ENCODE measurements at places on chromosomes 12 and 14. TPM values are rescaled to one million over a fixed set of nuclear protein-coding genes. Genes with fewer than 3 reads are reported as not detected.

The KNTC1 gene
- total RNA-seq, result 55.8 TPM

The CCDC184 gene
- total RNA-seq, result 1.00 TPM

The RNASE1 gene
- total RNA-seq, result 1.5 TPM

The ADCK1 gene
- 9.7 TPM for total RNA-seq

The MANSC4 gene
- not detected for total RNA-seq

The MYF6 gene
- total RNA-seq, result not detected

The C1S gene
- 5.3 TPM for total RNA-seq

DNA sequence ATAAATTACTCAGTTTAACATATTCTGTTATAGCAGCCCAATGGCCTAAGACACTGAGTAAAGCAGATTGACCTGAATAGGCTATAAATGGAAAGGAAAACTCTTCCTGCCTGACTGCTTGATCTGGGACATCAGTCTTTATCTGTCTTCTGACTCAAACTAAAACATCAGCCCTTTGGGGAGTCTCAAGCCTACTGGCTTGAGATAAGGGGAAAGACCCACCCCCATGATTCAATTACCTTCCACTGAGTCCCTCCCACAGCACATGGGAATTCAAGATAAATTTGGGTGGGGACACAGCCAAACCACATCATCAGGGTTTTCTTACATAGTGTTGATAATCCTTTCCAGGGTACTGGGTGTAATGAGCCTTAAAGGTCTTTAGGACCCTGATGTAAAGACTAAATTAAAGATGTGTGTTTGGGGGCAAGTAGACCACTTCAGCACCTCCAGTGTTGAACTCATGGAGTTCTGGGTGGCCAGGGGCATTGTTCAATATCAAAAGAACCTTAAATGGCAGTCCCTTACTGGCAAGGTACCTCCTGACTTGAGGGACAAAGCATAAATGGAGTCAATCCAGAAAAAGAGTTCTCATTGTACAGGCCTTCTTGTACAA, 67.8 kb downstream of the TSHR start:
- no peaks in the 10 kb centered on the region for H3K4me1 ChIP-seq
- no peak for DNase-seq
- H3K27ac ChIP-seq, result no peak overlapping the region
- no peak overlapping the region for H3K4me3 ChIP-seq
- H3K27me3 ChIP-seq, result no peaks in the 10 kb centered on the region

DNA sequence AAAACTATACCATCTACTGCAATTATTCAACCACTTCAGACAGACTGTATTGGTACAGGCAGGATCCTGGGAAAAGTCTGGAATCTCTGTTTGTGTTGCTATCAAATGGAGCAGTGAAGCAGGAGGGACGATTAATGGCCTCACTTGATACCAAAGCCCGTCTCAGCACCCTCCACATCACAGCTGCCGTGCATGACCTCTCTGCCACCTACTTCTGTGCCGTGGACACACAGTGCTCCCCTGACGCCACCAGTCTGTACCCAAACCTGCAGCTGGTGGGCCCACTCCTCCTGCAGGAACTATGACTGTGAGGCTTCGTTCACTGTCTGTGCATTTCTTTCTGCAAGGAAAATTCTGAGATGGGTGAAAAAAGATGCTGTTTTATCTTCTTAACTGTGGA, 284.7 kb downstream of the DAD1 start:
- H3K4me1 ChIP-seq, result peaks cover 15% of the 10 kb centered on the region
- H3K36me3 ChIP-seq, result no peaks in the 10 kb centered on the region
- H3K27ac ChIP-seq, result no peak overlapping the region
- DNase-seq, result no peak

DNA sequence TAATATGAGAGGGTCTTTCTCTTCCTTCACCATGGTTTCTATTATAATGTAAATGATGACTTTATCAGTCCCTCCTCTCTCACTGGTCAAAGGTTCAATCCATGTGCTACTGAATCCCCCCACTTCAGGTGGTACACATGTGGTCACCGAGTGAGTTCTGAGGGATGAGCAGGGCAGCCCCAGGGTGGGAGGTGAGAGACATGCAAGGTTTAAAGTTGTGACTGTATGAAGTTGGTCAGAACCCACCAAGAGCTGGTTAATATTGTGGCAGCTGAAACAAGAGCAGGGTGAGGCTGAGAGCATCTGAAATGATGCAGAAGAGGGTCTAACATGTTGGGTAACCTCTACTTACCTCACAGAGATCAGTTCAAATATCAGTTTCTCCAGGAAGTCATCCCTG, 444.7 kb upstream of the FBXO33 start:
- H3K36me3 ChIP-seq, result no peaks in the 10 kb centered on the region
- no peak overlapping the region for H3K27ac ChIP-seq
- H3K4me3 ChIP-seq, result no peak overlapping the region
- H3K27me3 ChIP-seq, result no peaks in the 10 kb centered on the region
- no peaks in the 10 kb centered on the region for H3K4me1 ChIP-seq

GRCh38 chr12:18320036-18320617, 58.8 kb downstream of the PIK3C2G start:
- no peaks in the 10 kb centered on the region for H3K36me3 ChIP-seq
- H3K4me3 ChIP-seq, result no peak overlapping the region
- no peaks in the 10 kb centered on the region for H3K27me3 ChIP-seq

DNA sequence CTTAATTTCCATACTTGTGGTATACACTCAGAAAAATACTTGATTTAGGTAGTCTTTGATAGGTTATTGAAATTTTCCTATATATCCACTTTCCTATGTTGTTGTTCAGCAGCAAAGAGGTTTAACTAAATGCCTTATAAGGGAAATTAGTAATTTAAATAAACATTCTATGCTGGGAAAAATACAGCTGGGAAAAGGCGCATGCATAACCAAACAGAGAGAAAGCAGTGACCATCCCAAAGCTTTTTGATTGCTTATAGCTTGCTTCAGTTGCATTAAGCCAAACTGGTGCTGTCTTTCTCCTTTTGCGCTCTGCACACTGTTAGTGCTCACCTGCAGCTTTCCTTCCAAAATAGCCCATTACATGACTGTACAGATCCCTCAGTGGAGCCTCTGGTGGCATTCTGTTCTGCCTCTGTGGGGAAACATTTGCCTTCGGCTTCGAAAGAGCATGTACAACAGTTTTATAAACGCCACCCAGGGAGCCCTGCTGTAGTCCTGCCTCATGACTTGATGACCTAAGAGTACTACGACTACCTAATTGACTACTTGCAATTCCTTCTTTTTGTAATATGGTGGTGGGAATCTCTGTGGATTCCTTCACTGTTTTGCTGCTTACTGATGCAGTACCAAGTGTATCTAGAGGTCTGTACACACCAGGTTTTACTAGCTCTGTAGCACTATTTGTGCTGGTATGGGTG, 120.8 kb downstream of the RALGAPA1 start:
- H3K27me3 ChIP-seq, result no peaks in the 10 kb centered on the region
- H3K4me1 ChIP-seq, result no peaks in the 10 kb centered on the region
- H3K4me3 ChIP-seq, result no peak overlapping the region
- DNase-seq, result no peak
- H3K27ac ChIP-seq, result no peak overlapping the region

DNA sequence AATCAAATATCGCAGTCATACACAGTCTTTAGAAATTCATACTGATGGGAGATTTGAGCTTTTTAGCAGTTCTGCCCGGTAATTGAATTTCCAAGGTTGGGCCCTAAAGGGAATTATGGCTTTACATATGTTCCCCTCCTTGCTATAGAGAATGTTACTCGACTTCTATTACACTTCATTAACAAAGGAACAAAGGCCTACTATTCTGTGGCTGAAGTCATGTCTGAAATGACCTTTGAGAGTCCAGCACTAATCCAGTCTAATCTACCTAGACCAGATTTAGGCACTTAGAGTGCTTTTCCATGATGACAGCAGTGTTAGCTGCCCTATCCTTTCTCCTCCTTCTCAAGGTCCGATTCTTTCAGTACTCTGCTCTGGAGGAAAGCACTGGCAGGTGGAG, 305.3 kb downstream of the MED13L start:
- H3K4me1 ChIP-seq, result peaks cover 5% of the 10 kb centered on the region
- no peak for DNase-seq
- no peaks in the 10 kb centered on the region for H3K27me3 ChIP-seq
- no peak overlapping the region for H3K4me3 ChIP-seq

GRCh38 chr12:96422192-96422591, 22.0 kb upstream of the CDK17 start:
- H3K27ac ChIP-seq, result no peak overlapping the region
- H3K4me1 ChIP-seq, result no peaks in the 10 kb centered on the region
- H3K36me3 ChIP-seq, result no peaks in the 10 kb centered on the region

DNA sequence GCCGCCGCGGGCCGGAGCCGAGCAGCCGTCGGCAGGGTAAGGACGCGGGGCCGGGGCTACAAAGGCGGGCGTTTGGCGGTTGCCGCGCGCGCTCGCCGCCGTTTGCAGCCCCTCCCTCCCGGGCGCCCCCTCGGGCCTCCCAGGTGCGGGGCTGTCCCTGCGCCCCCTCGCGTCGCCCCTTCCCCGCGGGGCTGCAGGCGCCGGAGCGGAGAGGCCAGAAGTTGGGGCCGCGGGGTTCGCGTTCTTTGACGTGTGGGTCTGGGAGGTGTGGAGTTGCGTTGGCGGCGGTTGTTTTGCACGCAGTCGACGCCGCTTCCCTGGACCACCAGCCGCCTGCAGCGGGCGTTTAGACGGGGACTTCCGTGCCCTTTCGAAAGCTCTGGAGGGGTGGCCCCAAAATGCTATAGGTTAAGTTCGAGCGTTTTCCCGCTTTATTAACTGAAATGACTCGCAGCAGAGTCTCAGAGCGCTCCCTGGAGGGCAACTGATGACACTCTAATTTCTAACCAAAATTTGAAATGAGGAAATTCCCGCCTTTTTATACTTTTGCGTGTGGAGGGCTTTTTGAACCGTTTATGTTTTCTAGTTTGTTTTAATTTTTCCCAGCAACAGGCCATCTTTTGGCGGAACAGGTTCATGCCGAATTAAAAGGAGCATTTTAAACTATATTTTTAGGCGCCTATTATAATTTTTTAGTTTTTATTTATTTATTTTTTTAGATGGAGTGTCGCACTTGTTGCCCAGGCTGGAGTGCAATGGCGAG, 902 bp downstream of the TMPO start:
- H3K27ac ChIP-seq, result peak overlapping the region; percentile 98
- H3K27me3 ChIP-seq, result no peaks in the 10 kb centered on the region
- peaks cover 20% of the 10 kb centered on the region for H3K4me1 ChIP-seq
- peak overlapping the region; percentile 99 for H3K4me3 ChIP-seq
- DNase-seq, result peak; percentile 86
- H3K36me3 ChIP-seq, result no peaks in the 10 kb centered on the region

DNA sequence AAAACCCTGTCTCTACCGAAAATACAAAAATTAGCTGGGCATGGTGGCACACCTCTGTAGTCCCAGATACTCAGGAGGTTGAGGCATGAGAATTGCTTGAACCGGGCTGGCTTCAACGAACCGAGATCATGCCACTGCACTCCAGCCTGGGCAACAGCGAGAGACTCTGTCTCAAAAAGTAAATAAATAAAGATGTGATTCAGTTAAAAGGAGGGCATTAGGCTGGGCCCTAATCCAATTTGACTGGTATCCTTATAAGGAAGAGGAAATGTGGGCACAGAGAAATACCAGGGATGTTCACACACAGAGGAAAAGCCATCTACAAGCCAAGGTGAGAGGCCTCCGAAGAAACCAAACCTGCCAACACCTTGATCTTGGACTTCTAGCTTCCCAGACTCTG, 10.1 kb upstream of the DCAF4 start:
- H3K4me1 ChIP-seq, result no peaks in the 10 kb centered on the region
- no peak overlapping the region for H3K27ac ChIP-seq
- no peaks in the 10 kb centered on the region for H3K36me3 ChIP-seq
- H3K4me3 ChIP-seq, result no peak overlapping the region
- no peak for DNase-seq

GRCh38 chr12:125178222-125178621, 113.0 kb downstream of the AACS start:
- H3K4me3 ChIP-seq, result no peak overlapping the region
- no peaks in the 10 kb centered on the region for H3K4me1 ChIP-seq
- H3K36me3 ChIP-seq, result no peaks in the 10 kb centered on the region
- no peak overlapping the region for H3K27ac ChIP-seq
- H3K27me3 ChIP-seq, result no peaks in the 10 kb centered on the region
- DNase-seq, result no peak

Measured in Caco-2 (cell line).